ENCODE measurements at places on chromosomes 4 and X. TPM values are rescaled to one million over a fixed set of nuclear protein-coding genes. Genes with fewer than 3 reads are reported as not detected.

DNA sequence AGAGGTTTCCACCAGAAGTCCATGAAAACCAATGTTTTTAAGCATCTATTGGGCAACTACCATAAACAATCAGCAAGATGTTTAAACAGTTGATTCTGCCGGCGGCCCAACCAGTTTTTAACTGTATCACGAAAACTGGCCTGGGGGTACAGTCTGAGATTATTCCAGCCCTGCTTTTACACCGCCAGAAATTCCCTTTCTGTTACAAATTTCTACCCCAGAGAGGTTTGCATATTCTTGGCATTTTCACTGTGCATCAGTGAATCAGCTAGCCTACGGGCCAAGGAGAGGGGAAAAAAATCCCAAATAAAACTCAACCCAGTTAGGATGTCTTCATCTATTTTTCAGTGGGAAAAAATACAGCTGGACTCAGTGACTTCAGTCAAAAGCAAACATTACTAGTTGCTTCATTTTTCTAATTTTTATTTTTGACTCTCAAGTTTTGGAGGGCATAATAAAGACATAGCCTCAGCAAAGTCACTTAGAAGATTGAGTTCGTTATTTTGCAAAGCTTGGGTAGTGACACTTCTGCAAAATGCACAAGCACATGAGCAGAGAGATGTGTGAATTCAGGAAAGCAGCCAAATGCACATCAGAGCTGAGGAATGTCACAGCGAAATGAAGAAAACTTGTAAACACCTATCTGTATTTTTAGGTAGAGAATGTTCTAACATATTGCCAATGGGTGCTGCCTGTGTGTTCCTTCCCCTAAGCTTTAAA is 167.8 kb upstream of the GK2 start:
- no peak for DNase-seq

- DNase-seq: no peak
These were observed 33.9 kb upstream of the BMP2K start for GRCh38 chr4:78742300-78742699.

GRCh38 chr4:8938623-8939022 is 67.0 kb upstream of the HMX1 start:
- no peak for DNase-seq

GRCh38 chr4:76301068-76301774 is 5.3 kb upstream of the STBD1 start:
- no peak for DNase-seq

CXXC4 gene
- total RNA-seq: 1.4 TPM

PRRG3 gene
- 0.91 TPM for total RNA-seq

GRCh38 chr4:165839615-165840333 is 33.3 kb upstream of the TLL1 start:
- no peak for DNase-seq

- DNase-seq: no peak
These were observed 16.8 kb upstream of the SLC34A2 start for GRCh38 chr4:25638806-25639205.

FATE1 gene
- not detected for total RNA-seq

DNA sequence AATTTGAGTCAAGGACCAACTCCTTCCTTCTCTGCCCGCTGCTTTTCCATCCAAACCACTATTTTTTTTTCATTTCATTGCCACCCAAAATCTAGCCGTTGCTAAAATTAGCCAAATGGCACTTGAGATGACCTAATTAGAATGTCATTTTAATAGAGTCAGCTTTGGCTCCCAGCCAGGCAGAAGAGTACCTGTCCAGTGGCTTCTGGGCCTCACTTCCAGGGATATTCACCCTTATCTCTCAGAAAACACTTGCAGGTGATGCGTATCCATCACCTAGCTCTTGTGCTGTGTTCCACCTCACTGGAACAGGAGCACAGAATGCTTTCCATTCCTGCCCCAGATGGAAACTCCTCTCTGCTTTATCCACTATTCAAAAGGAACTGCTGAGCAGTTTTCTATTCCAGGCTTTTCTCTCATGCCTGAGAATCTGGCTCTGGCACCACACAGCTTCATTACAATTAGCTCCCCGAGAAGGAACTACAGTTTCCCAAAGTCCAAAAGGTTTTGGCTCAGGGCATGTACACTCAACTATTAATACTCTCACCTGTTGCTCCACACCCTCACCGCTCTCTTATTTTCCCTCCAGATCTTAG is 18.5 kb downstream of the MAGEA9B start:
- DNase-seq: peak; percentile 19

GRCh38 chrX:79325263-79325958 is 41.7 kb downstream of the ITM2A start:
- DNase-seq: no peak

DNA sequence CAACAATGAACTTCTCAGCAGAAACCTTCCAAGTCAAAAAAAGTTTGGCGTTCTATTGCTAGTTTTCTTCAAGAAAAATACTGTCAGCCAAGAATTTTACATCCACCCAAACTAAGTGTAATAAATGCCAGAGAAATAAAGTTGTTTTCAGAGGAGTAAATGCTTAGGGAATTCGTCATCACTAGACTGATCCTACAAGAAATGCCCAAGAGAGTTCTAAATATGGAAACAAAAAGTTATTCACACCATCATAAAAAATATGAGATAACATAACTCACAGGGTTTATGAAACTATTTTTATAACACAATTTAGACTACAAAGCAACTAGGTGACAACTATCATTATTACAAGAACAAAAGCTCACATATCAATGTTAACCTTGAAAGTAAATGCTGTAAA is 259.5 kb upstream of the GABRA2 start:
- no peak for DNase-seq

DNA sequence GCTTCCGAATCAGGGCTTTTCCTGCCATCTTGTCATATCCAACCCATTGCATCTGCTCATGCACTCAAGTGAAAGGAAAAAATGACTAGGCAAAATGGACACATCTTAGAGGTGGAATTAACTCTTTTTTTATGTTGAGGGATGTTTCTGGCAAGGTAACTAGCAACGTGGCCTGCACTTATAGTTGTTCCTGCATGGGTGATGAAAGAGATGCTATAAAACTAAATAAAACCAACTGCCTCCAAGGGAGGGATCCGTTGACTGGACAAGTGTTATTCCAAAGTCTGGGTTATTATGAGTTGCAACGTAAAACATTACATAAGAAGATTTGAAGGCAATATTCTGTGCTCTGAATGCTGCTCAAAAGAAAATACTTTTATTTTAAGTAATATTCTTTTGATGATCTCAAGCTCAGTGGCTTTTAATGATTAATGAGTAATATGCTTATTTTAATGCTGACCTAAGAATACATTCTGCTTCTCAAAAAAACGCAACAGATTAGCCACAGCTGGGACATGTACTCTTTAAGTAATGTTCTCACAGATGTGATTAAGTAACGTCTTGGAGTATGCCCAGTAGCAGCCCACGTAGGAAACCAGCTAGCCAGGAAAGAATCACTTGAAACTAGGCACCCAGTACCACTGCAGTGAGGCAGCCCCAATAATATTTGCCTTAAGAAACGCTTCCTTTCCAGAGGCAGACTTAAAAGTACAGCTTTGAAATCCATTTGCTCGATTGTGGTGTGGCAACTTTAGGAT is 27.4 kb downstream of the KLF3 start:
- DNase-seq: no peak

Measured in ureter (tissue), 1 donor.